ENCODE measurements at places on chromosomes 11 and 22.

DNA sequence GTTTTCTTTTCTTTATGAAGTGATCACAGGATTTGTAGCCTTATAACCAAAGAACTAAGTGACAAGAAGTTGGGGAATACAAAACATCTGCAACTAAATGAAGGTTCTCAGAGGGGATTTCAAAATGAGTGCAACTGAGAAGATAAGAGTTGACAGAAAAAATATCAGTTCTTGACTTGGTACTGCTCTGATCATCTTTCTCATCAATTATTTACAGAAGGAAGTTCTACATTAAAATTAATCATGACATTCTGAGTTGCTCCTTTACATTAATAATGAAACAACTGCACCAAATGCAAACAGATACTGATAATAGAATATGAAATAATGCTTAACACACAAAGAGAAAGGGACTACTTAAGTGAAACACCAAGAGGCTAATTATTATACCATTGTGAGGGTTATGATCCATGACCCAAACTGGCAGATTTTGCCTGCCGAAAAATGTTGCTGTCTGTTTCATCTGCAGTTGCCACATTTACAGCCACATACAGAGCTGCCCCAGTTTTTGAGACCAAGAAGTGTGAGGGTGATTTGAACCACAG is 561.9 kb upstream of the ANO5 start:
- DNase-seq, result no peak

GRCh38 chr22:32164075-32164860 is 5.2 kb upstream of the C22orf42 start:
- DNase-seq, result no peak

- DNase-seq, result no peak
Observed at GRCh38 chr11:45949992-45950407, 27.5 kb downstream of the LARGE2 start.

DNA sequence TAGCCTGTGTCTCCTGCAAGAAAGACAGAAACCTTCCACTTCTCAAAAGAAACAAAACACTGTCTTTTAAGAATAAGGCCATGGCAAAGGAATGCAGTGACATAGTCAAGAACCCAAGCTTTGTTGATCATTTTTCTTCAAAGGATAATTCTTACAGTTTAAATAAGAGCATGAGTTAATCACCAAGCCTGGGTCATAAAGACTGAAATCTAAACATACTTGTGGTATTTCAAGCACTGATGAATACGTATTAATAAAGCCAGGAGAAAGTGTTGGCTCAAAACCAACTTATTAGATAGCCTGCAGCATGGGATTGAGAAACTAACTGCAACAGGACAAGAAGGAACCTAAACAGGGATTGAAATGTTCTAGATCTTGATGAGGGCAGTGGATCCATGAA is 143.3 kb upstream of the MTNR1B start:
- no peak for DNase-seq

DNA sequence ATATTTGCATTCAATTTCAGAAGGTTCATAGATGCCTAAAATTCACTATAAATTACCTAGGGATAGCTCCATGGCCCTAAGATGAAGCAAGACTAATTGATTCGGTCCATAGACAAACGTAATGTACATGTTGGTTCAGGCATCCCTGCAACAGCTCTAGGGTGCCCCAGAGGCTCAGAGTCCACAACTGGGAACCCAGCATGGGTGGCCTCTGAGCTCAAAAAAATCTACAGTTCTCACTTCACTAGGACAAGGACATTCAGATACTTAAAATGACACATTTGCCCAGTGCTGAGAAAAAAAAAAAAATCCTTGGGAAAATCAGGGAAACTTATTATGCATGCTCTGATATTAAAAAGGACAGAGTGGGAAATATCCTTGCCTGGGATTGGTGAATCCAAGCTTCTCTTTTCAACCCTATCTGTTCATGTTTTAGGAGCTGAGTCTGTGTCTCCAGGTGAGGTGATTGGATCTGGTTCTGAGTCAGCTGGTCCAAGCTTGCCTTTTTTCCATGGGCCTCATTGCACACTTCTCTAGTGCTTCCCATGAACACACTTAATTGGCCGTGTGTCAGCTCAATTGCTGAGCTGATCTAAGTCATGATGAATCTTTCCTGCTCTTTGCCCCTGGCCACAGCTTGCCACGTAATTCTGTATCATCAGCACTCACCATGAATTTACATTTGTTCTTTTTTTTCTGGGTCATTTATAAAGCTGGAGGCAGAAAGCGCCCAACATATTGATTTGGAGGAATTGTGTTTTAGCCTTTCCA is 116.3 kb upstream of the RCN1 start:
- DNase-seq, result no peak

- DNase-seq, result no peak
Observed at GRCh38 chr11:134945993-134946392, 534.0 kb upstream of the B3GAT1 start.

DNA sequence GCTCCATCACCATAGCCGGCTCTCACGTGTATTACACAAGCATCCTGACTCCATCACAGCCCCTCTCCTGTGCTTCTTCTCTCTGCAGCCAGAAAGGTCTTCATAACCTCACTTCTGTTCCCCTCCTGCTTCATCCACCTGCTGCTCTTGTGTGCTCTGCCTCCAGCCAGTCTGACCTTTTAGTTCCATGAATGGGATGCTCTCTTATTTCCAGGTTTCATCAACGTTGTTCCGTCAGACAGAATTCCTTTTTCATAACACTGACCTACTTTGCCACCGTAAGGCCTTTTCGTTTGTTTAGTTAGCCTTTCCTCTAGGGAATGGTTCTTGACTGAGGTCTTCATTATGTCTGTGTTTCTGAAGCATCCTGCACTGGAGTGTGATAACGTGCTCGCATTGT is 18.8 kb downstream of the GRAMD1B start:
- DNase-seq, result no peak

DNA sequence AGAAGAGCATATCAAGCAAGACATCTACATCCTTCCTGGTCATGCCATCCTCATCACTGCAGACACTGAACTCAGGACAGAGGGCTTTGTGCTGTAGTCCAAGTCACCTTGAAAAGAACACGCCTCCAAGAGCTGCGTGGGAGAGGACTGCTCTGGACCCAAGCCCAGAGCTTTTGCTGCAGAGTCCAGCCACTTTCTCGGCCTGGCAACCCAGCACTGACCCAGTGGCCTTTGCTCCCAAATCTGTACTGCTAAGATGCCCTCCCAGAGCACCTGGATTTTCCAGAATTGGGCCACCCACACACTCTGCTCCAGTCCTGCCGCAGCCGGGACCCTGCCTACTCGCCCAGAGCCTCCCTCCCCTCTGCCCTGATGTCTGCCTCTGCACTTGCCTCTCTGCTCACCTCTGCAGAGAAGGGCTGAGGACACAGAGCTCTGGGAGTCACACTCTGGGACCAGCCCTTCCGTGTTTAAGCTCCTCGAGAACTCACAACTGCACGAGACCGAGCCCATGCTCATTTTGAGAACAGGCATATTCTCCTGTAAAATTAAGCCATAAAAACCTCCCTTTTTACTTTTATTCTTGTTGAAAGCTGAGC is 83.8 kb upstream of the CSNK2A3 start:
- no peak for DNase-seq

GRCh38 chr11:63913866-63914830 is 2.8 kb downstream of the RCOR2 start:
- no peak for DNase-seq

DNA sequence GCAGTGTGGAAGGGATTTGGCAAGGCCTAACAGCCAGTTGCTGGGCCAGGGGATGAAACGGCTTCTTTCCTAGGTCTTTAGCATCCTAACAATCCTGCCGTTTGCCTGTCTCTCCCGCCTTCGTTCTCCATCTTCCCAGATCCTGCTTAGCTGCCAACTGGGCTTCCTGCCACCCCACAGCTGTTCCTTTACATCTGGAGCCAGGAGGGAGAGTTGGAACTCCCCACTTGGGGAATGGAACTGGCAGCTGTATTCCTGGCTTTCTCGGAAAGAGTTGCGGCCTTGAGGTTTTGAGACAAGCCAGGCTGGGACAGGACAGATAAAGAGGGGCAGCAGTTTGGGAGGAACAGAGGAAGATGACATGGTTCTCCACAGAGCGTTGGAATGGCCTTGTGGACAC is 59.6 kb downstream of the ST3GAL4 start:
- no peak for DNase-seq

- no peak for DNase-seq
Observed at GRCh38 chr22:37639771-37640590, 512 bp downstream of the SH3BP1 start.

GRCh38 chr11:33451364-33451763 is 194.2 kb downstream of the HIPK3 start:
- DNase-seq, result no peak

- DNase-seq, result no peak
Observed at GRCh38 chr22:44261861-44262595, 50.7 kb downstream of the SHISAL1 start.

GRCh38 chr11:26572770-26573402 is 823 bp upstream of the MUC15 start:
- no peak for DNase-seq

DNA sequence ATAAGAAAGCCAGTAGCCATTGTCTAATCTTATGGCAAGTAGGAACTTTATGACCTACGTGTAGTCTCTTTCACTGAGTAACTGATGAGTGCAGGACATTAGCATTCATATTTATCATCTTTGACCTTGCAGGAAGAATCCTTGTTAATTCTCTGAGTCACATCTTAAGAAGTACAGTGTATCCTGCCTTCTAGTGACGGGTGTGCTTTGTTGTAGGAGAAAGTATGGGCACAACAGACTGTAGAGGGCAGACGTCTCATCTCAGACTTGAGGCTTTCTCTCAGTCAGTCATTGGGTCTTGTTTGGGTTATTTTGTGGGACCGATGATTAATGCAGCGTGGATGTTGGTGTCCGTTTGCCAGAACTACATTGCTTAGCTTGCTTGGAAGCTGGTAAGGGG is 6.8 kb downstream of the RNF214 start:
- no peak for DNase-seq

- DNase-seq, result no peak
Observed at GRCh38 chr11:62553080-62553838, 6.7 kb upstream of the AHNAK start.

DNA sequence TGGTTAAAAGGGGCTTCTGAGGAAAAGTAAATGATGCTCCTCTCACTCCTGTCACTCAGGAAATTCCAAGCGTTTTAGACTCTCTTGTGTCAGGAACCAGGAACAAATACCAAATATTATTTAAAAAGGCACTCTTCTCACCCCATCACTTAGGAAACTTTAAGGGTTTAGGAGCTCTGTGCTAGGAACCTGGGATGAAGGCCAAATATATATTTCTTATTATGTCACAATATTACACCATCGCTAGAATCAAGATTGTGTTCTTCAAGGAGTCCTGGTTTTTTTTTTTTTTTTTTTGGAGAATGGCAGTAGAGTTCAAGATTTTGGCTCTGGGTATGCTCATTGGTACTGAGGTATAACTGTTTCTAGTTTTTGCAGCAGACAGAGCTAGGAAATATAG is 79.0 kb upstream of the HEPHL1 start:
- DNase-seq, result no peak

DNA sequence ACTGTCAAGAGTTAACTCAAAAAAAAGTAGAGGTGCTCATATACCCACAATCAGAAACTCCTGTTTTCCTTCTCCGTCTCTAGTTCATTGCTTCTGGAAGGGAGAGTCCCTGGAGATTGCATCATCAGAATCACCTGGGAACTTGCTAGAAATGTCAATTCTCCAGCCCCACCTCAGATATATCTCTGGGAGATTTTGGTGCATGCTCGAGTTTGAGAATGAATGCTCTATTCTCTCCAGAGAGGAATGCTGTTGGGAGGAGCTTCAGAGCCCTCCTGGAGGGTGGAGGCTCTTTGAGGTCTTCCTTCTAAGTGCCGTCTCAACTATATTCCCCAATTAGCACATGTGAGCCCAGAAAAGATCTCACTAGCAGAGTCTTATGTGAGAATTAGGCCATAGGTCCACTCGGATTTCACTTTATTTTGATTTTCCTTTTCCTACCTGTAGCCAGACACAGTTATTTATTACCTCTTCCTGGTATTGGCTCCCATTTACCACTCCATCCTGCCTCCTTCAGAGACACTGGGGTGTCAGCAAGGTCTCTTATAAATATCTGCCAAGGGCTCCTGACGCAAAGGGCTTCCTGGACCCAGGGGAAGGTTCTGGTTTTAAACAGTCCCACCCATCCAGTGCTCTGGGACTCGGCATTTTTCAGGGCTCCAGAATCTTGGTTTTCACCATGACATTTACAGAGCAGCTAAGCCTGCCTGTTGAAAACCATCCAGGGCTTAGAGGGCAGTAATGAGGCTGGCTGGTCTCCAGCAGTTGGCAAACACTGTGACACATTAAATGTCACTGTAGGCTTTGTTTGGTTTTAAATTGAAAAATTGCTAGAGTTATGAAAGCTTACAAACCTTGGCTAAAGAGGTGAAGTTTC is 136.2 kb downstream of the CD44 start:
- DNase-seq, result no peak

DNA sequence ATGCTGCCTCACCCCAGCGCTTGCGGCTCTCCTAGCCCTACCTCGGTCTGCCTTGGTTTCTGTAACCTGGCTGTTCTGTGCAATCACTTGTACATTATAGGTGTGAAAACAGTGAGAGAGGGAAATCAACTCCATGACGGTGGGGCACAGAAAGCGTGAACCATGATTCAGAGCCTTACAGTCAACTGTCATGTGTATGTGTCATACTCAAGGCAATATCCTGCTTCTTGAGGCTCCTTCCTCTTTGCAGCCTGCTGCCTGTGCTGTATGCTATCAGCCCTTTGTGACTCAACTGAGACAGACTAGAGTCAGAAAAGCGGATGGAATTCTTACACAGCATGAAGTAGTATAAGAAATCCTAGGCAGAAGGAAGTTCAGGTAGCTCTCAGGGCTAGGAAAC is 2.1 kb downstream of the NRIP3 start:
- no peak for DNase-seq

DNA sequence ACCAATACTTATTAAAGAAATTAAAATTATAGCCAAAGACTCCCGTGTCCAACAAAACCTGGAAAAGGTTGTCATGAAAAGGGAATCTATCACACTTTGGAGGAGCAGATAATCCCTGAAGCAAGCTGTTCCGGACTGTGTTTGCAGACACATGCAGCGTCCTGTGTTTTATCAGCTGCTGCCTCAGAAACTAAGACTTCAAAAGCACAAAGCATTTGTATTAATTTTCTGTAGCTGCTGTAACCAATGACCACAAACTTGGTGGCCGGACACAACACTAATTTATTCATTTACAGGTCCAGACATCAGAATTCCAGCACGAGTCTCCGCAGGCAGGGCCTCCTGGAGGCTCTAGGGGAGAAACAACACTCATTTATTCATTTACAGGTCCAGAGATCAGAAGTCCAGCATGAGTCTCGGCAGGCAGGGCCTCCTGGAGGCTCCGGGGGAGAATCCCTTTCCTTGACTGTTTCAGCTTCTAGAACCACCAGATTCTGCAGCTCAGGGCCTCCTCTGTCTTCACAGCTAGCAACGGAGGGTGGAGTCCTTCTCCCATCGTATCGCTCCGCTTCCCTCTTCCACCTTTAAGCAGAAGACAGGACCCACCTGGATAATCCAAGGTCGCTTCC is 465.3 kb downstream of the BRD1 start:
- DNase-seq, result no peak

DNA sequence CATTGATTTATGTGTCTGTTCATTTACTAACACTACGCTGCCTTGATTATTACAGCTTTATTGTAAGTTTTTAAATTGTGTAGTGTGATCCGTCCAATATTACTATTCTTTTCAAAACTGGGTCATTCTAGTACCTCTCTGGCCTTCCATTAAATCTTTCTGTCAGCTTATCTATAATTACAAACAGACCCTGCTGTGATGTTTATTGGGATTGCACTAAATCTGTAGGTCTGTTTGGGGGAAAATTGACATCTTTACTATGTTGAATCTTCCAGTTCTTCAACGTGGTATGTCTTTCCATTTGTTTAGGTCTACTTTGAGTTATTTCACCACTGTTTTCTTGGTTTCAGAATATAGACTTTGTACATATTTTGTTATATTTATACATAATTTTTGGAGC is 15.6 kb downstream of the CABIN1 start:
- no peak for DNase-seq
